Aorta (tissue), 5 donors: ENCODE measurements at places on chromosomes 12 and 14. TPM values are rescaled to one million over a fixed set of nuclear protein-coding genes. Genes with fewer than 3 reads are reported as not detected.

Gene RASSF9
- 7.9 TPM for total RNA-seq

Gene KRT5
- 0.87 TPM for total RNA-seq

DNA sequence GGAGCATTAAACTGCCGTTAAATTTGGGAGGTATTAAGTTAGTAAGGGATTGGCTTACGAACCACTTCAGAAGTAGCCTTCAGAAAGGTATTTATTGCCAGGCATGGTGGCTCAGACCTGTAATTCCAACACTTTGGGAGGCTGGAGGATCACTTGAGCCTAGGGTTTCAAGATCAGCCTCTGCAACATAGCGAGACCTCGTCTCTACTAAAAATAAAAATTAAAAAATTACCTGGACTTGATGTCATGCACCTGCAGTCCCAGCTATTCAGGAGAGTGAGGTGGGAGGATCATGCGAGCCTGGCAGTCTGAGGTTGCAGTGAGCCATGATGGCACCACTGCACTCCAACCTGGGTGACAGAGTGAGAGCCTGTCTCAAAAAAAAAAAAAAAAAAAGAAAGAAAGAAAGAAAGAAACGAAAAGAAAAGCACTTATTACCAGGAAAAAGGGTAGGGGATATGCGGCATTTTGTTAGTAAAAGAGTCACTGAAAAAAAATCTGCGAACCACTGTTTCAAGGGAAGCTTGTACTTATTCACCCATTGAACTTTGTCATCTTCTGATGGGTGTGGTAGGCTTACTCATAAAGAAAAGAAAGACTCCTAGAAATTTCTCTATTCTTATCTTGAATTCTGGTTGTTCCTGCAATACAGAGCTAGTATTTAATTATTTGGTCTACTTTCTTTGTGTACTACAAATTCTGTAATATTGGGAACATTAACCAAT is 33.6 kb upstream of the PLEKHA5 start:
- no peaks in the 10 kb centered on the region for H3K4me1 ChIP-seq
- H3K4me3 ChIP-seq, result no peak overlapping the region
- H3K36me3 ChIP-seq, result no peaks in the 10 kb centered on the region
- H3K27me3 ChIP-seq, result no peaks in the 10 kb centered on the region
- H3K27ac ChIP-seq, result no peak overlapping the region

DNA sequence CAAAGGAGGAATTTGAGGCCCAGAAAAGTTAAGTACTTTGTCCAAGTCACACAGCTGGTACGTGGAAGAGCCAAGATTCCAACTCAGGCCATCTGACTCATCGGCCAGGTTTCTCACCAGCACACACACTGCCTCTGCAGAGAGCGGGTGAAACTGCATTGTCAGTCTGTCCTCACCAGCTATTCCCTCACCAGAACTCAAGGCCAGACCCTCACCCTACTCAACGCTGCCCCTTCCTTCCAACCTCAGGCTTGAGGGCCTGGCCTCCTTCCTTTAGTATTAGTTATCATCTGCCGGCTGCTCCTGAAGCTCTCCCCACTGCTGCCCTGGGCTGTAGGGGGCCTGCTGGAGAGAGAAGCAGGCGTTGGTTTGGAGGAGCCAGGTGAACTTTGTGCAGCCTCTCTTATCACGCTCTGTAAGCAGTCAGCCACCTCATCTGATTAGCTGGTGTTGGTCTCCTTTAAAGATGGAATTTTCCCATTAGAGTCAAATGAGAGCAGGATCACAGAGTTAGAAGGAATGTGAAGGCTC is 16.6 kb upstream of the PLEK2 start:
- no peak for DNase-seq
- H3K27me3 ChIP-seq, result no peaks in the 10 kb centered on the region
- H3K4me1 ChIP-seq, result no peaks in the 10 kb centered on the region
- no peaks in the 10 kb centered on the region for H3K36me3 ChIP-seq
- H3K4me3 ChIP-seq, result no peak overlapping the region
- H3K27ac ChIP-seq, result no peak overlapping the region

DNA sequence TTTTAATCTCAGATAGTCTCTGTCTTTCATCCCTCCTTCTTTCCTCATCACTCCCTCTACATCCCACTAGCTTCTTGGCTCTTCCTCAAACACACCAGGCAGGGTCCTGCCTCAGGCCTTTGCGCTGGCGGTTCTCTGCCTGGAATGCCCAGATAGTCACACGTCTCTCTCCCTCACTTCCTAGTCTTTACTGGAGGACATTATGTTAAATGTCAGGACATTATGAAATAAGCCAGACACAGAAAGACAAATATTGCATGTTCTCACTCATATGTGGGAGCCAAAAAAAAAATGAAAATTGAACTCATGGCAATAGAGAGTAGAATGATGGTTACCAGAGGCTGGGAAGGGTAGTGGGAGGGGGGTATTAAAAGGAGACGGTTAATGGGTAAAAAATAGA is 442.0 kb downstream of the MED13L start:
- DNase-seq, result no peak
- no peak overlapping the region for H3K27ac ChIP-seq
- no peaks in the 10 kb centered on the region for H3K27me3 ChIP-seq
- H3K36me3 ChIP-seq, result no peaks in the 10 kb centered on the region
- no peaks in the 10 kb centered on the region for H3K4me1 ChIP-seq

Gene SSTR1
- total RNA-seq, result 1.0 TPM

Gene KRT83
- total RNA-seq, result not detected

DNA sequence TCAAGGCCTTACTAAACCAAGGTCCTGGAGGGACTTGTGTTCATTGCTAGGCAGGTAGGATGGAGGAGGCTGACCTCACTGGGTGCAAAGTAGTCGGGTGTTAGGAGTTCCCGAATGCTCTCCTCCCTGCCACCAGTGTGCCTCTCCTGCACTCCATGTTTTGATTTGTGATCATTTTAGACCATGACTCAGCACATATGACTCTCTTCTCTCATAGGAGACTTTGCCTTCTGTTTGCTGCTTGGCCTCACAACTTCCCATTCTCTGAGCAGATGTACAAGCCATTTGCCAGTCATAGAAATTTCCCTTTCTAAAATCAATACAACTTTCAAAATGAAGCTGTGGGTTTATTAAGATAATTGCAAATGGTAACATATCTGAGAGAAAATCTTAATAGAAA is 46.6 kb upstream of the LRIG3 start:
- H3K4me3 ChIP-seq, result no peak overlapping the region
- DNase-seq, result no peak
- no peak overlapping the region for H3K27ac ChIP-seq
- H3K36me3 ChIP-seq, result no peaks in the 10 kb centered on the region
- no peaks in the 10 kb centered on the region for H3K4me1 ChIP-seq
- H3K27me3 ChIP-seq, result no peaks in the 10 kb centered on the region

DNA sequence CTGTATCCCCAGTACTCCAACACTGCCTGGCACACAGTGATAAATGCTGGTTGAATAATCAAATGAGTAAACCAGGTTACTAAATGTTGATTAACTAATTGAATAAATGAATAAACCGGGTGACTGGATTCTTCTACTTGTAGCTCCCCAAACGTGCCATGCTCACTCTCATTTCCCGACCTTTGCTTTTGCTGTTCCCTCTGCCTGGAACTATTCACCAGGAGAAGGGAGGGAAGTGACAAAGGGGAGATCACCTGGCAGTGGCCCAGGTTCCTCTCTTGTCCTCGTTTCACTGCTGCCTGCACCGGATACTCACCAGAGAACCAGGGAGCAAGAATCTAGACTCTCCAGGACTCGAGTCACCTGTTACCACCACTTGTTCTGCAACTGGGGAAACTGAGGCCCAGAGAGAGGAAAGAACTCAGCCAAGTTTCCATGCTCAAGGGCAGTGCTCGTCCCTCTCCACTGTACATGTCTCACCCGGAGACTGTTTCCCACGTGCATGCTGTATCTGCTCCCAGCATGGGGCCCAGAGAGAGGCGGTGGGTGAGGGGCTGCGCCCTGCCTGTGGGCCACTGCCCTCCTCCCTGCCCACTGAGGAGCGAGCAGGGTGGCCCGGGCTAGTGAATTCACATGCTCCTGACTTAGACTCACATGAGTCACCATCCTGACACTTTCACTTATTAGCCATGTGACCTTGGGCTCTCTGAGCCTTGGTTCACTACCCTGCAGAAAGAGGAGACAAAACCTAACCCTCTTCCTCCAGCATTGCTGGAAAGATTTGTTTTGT is 17.7 kb upstream of the POP5 start:
- H3K36me3 ChIP-seq, result no peaks in the 10 kb centered on the region
- H3K27me3 ChIP-seq, result no peaks in the 10 kb centered on the region
- no peak for DNase-seq
- no peak overlapping the region for H3K27ac ChIP-seq
- H3K4me3 ChIP-seq, result no peak overlapping the region

DNA sequence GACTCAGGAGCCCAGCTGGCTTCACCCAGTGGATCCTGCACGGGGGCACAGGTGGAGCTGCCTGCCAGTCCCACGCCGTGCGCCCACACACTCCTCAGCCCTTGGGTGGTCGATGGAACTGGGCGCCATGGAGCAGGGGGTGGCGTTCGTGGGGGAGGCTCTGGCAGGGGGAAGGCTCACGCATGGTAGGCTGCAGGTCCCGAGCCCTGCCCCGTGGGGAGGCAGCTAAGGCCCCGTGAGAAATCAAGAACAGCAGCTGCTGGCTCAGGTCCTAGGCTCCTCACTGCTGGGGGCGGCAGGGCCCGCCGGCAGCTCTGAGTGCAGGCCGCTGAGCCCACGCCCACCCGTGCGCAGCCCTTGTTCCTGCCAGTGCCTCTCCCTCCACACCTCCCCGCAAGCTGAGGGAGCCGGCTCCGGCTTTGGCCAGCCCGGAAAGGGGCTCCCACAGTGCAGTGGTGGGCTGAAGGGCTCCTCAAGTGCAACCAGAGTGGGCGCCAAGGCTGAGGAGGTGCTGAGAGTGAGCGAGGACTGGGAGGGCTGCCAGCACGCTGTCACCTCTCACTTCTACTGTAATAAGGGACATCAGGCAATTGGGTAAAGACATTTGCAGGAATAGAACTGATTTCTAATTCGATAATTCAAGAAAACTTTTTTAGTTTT is 115.4 kb downstream of the TMTC2 start:
- H3K4me1 ChIP-seq, result peaks cover 2% of the 10 kb centered on the region
- DNase-seq, result no peak
- no peaks in the 10 kb centered on the region for H3K36me3 ChIP-seq
- H3K27me3 ChIP-seq, result no peaks in the 10 kb centered on the region

Gene AKAP3
- 0.68 TPM for total RNA-seq

DNA sequence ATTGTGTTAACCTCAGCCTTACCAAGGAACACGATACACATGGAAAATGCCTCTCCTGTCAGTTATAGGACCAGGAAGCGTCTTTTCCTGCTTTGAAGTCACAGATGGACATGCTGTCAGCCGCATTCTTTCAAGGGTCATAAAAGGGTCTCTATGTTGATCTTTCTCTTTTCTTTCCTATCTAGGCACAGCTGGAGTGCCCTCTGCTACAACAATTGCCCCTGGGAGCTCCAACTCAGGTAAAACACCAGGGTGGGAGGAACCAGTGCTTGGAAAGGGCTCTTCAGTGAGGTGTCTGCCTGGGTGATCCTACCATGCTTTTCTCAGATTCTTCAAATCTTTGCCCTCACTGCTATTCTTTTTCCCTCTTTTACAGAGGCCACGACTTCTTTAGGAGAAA is 157.4 kb upstream of the CNTN1 start:
- DNase-seq, result no peak
- no peaks in the 10 kb centered on the region for H3K36me3 ChIP-seq
- H3K27me3 ChIP-seq, result no peaks in the 10 kb centered on the region
- H3K4me3 ChIP-seq, result no peak overlapping the region
- no peaks in the 10 kb centered on the region for H3K4me1 ChIP-seq

- no peaks in the 10 kb centered on the region for H3K27me3 ChIP-seq
- no peaks in the 10 kb centered on the region for H3K36me3 ChIP-seq
- no peak for DNase-seq
- no peaks in the 10 kb centered on the region for H3K4me1 ChIP-seq
These were observed 140.3 kb downstream of the SLC38A6 start for GRCh38 chr14:61121355-61121787.

GRCh38 chr12:65958456-65958855 is 134.2 kb downstream of the HMGA2 start:
- no peak overlapping the region for H3K27ac ChIP-seq
- H3K36me3 ChIP-seq, result no peaks in the 10 kb centered on the region
- H3K4me3 ChIP-seq, result no peak overlapping the region
- H3K27me3 ChIP-seq, result no peaks in the 10 kb centered on the region
- no peaks in the 10 kb centered on the region for H3K4me1 ChIP-seq

Gene DEGS2
- total RNA-seq, result 0.99 TPM

Gene C14orf93
- 8.6 TPM for total RNA-seq

DNA sequence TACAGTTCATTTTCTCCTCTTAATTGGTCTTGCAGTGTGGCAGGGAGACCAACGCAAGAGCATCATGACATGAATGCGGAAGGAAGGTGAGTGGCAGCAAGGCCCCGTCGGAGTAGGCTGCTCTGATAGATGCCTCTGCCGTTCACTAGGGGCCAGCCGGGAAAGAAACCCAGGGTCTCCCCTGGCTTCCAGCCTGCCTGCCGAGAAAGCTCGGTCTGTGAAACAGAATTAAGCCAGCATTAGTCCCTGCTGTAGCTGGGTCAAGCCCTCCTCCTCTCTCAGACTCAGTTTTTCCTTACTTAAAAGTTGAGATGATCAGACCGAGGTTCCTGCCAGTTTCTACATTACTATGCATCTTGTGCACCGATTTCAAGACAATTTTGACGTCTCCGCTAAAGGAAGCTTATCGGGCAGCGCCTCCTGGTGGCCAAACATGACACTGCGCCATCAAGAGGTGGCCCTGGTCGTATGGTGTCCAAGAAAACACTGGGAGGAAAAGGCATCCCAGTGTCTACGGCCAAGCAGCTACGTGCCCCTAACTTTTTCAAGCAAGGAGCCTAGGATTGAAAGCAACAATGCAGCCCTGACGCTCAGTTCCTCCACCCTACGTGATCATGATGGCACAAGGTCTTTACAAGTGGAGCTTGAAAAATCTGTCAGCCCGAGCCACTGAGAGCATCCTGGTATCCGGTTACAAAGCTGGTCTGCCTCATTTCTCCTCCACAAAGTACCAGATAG is 131.6 kb downstream of the KSR2 start:
- no peaks in the 10 kb centered on the region for H3K4me1 ChIP-seq
- no peak overlapping the region for H3K4me3 ChIP-seq
- peak; percentile 69 for DNase-seq
- no peaks in the 10 kb centered on the region for H3K27me3 ChIP-seq
- H3K36me3 ChIP-seq, result no peaks in the 10 kb centered on the region

Gene NXPH4
- total RNA-seq, result 1.2 TPM

DNA sequence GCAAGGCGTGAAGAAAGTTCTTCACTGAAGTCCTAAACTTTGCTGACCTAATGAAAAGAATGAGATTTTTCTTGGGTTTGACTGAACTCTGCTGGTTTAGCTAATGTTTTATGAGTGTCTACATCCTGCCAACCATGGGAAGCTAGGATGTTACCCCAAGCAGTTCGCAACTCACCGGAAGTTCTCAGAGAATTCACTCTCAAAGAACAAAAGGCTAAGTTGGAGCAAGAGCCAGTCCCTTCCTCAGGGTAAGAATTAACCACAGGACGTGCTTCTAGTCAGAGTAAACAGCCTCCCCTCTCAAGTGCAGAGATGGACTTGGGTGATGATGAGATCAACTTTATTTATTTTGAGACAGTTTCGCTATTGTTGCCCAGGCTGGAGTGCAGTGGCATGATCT is 37.3 kb downstream of the TCHP start:
- H3K27ac ChIP-seq, result no peak overlapping the region
- peaks cover 8% of the 10 kb centered on the region for H3K36me3 ChIP-seq
- H3K4me3 ChIP-seq, result no peak overlapping the region
- no peaks in the 10 kb centered on the region for H3K27me3 ChIP-seq

GRCh38 chr12:117097159-117097558 is 2.1 kb downstream of the TESC start:
- peak; percentile 38 for DNase-seq
- no peak overlapping the region for H3K27ac ChIP-seq
- no peaks in the 10 kb centered on the region for H3K4me1 ChIP-seq
- no peak overlapping the region for H3K4me3 ChIP-seq
- no peaks in the 10 kb centered on the region for H3K36me3 ChIP-seq

Gene MSI1
- 0.32 TPM for total RNA-seq
